M059J (cell line): ENCODE measurements at places on chromosomes 5 and 9. TPM values are rescaled to one million over a fixed set of nuclear protein-coding genes. Genes with fewer than 3 reads are reported as not detected.

The ZNF354C gene
- total RNA-seq = 0.32 and 0.84 TPM in 2 replicates

The EGFL7 gene
- 18.0 and 20.9 TPM in 2 replicates for total RNA-seq

The OR1Q1 gene
- total RNA-seq = not detected in 2 replicates

The CNOT8 gene
- total RNA-seq = 49.8 and 69.7 TPM in 2 replicates

The ALDH1A1 gene
- total RNA-seq = 0.07 and 0.71 TPM in 2 replicates

The NMRK1 gene
- 24.4 and 29.9 TPM in 2 replicates for total RNA-seq

The NTRK2 gene
- total RNA-seq = 0.44 and 1.1 TPM in 2 replicates

The SPINK6 gene
- not detected in 2 replicates for total RNA-seq

The GABRP gene
- not detected in 2 replicates for total RNA-seq

The PCDHB12 gene
- 1.7 and 2.6 TPM in 2 replicates for total RNA-seq

The DPYSL3 gene
- 70.7 and 88.2 TPM in 2 replicates for total RNA-seq

The BTNL8 gene
- not detected in 2 replicates for total RNA-seq

The ZNF462 gene
- total RNA-seq = 6.6 and 17.8 TPM in 2 replicates

The YIPF5 gene
- 123 and 221 TPM in 2 replicates for total RNA-seq

The MYOT gene
- not detected in 2 replicates for total RNA-seq

The SYK gene
- not detected in 2 replicates for total RNA-seq

The CDH9 gene
- total RNA-seq = not detected in 2 replicates

The FIBCD1 gene
- total RNA-seq = 12.7 and 36.2 TPM in 2 replicates

The TLX3 gene
- total RNA-seq = not detected in 2 replicates

The COL5A1 gene
- 164 and 277 TPM in 2 replicates for total RNA-seq

The AK3 gene
- 48.9 and 55.6 TPM in 2 replicates for total RNA-seq

The LCN15 gene
- not detected in 2 replicates for total RNA-seq

The DRD1 gene
- total RNA-seq = 0.12 and 0.57 TPM in 2 replicates

The PCDHGB6 gene
- total RNA-seq = 0.02 TPM in 1 of 2 replicates, not detected in the other

The PSD2 gene
- 0.15 TPM in 1 of 2 replicates, not detected in the other for total RNA-seq

The SNX24 gene
- total RNA-seq = 27.2 and 58.8 TPM in 2 replicates

The PTBP3 gene
- total RNA-seq = 36.9 and 49.1 TPM in 2 replicates

The FGF10 gene
- total RNA-seq = not detected in 2 replicates

The PPP3R2 gene
- not detected in 2 replicates for total RNA-seq

The ROR2 gene
- 0.94 and 2.9 TPM in 2 replicates for total RNA-seq

The RANBP17 gene
- total RNA-seq = not detected in 2 replicates

The POLK gene
- 24.2 and 28.9 TPM in 2 replicates for total RNA-seq

The GOLGA2 gene
- 82.9 and 119 TPM in 2 replicates for total RNA-seq

The PHF24 gene
- not detected in 2 replicates for total RNA-seq

The LCN1 gene
- total RNA-seq = not detected in 2 replicates

The TICAM2 gene
- 14.0 and 16.0 TPM in 2 replicates for total RNA-seq

The OTULINL gene
- 13.3 and 24.7 TPM in 2 replicates for total RNA-seq

The TRAPPC13 gene
- total RNA-seq = 27.8 and 39.3 TPM in 2 replicates

The SLC46A2 gene
- not detected in 2 replicates for total RNA-seq

The POU5F2 gene
- 0.02 TPM in 1 of 2 replicates, not detected in the other for total RNA-seq

The IFNK gene
- total RNA-seq = not detected in 2 replicates

The TARS1 gene
- total RNA-seq = 249 and 289 TPM in 2 replicates

The COMMD10 gene
- total RNA-seq = 38.7 and 42.2 TPM in 2 replicates

The INSL6 gene
- total RNA-seq = not detected in 2 replicates

The C5orf58 gene
- not detected in 2 replicates for total RNA-seq

The SLC6A3 gene
- total RNA-seq = not detected in 2 replicates

The SOX30 gene
- total RNA-seq = 0.12 and 0.22 TPM in 2 replicates

The TMEM141 gene
- total RNA-seq = 63.0 and 84.8 TPM in 2 replicates

The ANKRD31 gene
- 0.02 TPM in 1 of 2 replicates, not detected in the other for total RNA-seq

The SMIM33 gene
- total RNA-seq = not detected in 2 replicates
